ENCODE measurements at places on chromosomes 2 and 18. TPM values are rescaled to one million over a fixed set of nuclear protein-coding genes. Genes with fewer than 3 reads are reported as not detected.

C2orf72 gene
- total RNA-seq: 0.24 TPM

ELOA2 gene
- not detected for total RNA-seq

RFTN2 gene
- not detected for total RNA-seq

ALPP gene
- total RNA-seq: not detected

DRC1 gene
- 0.24 TPM for total RNA-seq

CREG2 gene
- 1.7 TPM for total RNA-seq

HOXD13 gene
- not detected for total RNA-seq

NAGK gene
- total RNA-seq: 55.9 TPM

ESPNL gene
- not detected for total RNA-seq

DCDC2C gene
- not detected for total RNA-seq

NBEAL1 gene
- total RNA-seq: 57.1 TPM

CCDC85A gene
- total RNA-seq: not detected

DLX2 gene
- under 0.01 TPM for total RNA-seq

CABYR gene
- total RNA-seq: 1.9 TPM

DPP10 gene
- total RNA-seq: not detected

COX5B gene
- 381 TPM for total RNA-seq

MAP3K19 gene
- not detected for total RNA-seq

TTN gene
- total RNA-seq: under 0.01 TPM

RNMT gene
- 55.4 TPM for total RNA-seq

ALPI gene
- not detected for total RNA-seq
